ENCODE measurements at places on chromosomes 7 and 10.

DNA sequence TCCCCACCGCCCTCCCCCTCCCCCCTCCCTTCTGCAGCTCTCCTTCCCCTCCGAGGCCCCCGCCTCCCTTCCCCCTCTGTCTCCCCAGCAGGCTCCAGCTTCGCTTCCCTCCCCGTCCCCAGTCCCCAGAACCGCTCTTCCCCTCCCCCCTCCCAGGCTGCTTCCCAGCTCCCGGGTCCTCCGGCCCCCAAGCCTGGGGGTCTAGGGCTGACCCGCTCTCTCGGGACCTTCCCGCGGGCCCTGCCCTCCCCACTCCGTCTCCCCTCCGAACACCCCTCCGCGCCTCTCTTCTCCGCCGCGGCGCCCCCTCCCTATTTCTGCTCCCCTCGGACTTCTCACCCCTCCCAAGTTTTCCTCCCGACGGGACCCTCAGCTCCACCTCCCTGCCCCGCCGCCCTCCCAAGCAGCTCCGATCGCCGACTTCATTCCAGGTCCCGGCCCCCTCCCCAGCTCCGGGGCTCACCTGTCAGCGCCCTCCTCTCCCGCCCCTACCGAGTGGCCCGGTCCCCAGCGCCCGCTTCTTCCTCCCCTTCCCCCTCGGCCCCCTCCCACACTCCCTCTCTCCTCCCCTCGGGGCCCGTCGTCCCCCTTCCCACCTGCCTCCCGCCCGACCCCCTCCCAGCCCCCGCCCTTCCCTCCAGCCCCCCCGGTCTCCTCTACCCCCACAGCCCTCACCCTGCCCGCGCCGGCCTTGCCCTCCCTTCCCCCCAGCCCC is 990 bp downstream of the ZNF467 start:
- no peak for DNase-seq

DNA sequence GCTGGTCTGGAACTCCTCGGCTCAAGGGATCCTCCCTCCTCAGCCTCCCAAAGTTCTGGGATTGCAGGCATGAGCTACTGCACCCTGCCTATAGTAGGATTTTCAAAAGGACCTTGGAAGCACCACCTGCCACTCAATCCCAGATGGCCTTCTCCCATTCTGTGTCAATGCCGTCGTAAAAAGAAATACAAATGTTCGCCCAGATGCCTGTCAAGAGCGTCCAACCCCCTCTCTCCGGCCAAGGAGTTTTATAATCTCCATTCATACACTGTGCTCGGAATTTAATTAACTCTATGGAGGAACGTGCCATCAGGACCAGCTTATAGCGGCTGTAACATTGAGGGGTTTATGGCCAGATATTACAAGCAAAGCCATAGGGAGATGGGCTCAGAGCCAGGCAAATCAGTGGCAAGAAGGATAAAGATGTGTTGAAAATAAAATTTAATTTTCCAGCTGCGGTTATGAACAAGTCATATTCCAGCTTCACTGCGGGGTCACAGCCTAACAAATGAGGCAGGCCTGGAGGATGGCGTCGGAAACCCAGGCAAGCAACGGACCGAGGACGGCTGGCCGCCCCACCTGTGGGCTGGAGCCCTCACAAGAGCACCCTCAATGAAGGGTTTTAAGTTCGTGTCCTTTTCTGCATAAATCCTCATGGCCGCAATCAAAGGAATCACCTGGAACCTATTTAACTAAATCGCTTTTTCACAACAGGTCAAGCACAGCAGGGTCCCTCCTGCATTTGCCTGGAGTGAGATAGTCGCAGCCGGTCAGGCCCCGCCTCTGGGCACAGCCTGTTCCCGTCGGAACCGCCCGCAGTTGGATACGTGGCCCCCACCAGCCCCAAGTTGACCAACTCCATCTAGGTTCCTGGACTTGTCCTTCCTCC is 374.5 kb upstream of the FOXK1 start:
- no peak for DNase-seq

GRCh38 chr7:108459922-108460551 is 3.8 kb upstream of the NRCAM start:
- DNase-seq: peak; percentile 59

- DNase-seq: no peak
Measured at GRCh38 chr10:124086787-124087671, 6.4 kb downstream of the CHST15 start.

- no peak for DNase-seq
Measured at GRCh38 chr10:87927091-87927490, 63.7 kb downstream of the PTEN start.

GRCh38 chr10:114044247-114045135 is 825 bp downstream of the ADRB1 start:
- DNase-seq: no peak

GRCh38 chr7:158057446-158057845 is 530.2 kb downstream of the PTPRN2 start:
- DNase-seq: no peak

- DNase-seq: no peak
Measured at GRCh38 chr7:129599174-129599573, 12.3 kb upstream of the NRF1 start.

DNA sequence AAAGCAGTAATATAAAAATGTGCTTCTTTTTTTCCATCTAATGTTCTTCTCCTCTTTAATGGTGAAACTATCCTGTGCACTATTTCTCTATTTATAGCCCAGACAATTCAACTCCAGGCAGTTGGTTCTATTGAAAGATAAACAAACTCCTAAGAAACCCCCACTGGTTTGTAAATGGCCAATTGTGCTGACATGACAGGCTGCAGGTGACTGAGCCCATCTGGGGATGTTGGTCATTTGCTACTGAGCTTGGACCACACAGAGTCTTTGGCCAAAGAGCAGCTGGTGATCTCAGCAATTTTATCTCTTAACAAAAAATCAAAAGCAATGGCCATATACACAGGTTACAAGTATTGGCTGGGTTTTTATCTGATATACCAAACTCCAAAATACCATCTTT is 631.8 kb upstream of the CELF2 start:
- no peak for DNase-seq

- DNase-seq: peak; percentile 43
Measured at GRCh38 chr7:29471444-29472138, 92.0 kb upstream of the PRR15 start.

DNA sequence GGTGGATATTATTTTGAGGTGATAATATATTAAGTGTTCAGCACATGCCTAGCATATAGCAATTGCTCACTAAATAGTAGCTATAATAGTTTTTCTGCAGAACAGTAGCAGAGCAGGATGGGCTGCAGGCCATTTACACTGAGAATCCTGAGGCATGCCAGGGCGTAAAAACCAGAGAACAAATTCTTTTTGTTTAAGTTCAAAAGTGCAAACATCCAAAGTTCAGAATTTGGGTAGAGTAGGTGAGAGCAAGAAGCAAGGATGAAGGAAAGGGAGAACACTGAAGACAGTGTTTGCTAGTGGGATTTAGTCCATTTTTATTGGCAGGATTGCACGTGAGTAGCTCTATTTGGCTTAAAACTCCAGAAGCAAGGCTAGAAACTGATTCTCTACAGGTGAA is 72.0 kb upstream of the RHOBTB1 start:
- DNase-seq: no peak

- no peak for DNase-seq
Measured at GRCh38 chr7:87128861-87129267, 23.4 kb upstream of the DMTF1 start.

DNA sequence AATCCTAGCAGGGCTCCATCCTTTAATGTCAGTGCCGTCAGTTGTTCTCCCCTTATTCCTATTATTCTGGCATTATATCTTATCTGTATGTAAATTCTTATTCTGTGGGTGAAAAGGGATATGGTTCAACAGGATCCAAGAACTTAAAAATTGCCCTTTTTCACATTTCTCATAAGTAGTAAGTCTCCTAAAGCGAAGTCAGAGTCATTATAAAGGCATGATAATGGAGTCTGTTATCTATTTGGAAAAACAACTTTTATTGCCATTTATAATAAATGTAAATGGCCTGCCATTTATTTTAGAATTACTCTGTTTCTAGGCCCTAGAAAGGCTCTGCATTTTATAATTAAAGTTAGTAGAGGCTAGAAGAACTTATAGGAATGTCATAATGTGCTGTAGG is 31.3 kb downstream of the SDK1 start:
- no peak for DNase-seq

DNA sequence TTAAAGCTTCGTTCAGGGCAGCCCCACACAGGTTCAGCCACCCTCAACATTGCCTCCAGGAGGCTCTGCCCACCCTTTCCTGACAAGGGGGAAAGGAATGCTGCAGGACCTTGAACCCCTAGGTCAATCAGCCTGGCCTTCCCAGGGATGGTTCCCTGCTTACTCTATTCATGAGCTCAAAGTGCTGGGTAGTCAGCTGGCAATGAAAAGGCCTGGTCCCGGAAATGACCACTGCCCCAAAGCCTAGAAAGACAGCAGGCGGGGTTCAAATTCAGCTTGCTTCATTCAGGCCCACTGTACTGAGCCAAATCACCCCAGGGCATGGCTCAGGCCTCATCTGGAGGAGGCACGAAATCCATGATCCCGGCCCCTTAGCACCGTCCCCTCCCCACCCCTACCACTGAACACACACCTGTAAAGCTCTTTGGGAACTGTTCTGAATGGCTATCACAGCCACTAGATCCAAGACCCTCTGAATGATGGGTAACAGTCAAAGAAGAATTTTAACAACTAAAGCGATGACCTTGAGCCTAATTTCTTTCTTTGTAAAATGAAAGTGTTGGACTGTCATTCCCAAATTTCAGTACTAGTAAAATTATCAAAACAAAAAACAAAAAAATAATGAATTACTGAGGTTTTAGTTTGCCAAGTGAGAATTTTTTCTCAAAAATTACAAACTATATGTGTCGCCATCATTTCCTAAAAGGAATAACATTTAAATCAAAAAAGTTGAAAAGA is 1.0 kb downstream of the URGCP start:
- no peak for DNase-seq

DNA sequence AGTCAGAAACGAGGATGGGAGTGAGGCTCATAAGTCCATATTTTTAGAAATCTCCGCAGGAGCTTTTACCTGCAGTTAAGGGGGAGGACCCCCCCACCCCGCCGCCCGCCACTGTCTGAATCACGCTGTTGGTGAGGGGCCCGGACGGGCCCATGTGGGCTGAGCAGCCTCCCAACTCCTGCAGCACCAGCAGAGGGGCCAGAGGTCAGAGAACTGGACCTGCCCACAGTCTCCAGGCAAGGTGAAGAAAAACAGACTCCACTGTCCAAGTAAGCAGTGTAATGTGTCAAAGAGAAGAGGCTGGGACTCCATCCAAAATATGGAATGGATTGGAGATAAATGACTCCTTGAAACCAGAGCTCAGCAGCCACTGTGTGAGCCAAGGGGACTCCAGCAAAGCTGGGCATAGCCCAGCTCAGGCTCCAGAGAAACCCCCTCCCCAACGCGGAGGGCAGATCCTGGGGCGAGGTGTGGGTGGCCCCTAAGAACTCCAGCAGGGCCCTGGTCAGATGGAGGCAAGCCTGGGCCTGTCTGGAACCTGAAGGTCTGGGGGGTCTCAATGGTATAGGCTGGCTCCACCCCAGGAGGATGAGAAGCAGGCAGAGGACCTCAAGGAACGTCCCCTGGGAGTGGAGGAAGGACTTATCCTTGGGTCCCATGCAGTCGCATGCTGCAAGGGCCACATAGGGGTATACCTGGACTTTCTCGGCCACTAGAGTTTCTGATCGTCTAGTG is 128.5 kb upstream of the TNS3 start:
- DNase-seq: no peak

GRCh38 chr10:90274721-90275468 is 573.5 kb downstream of the KIF20B start:
- DNase-seq: no peak

DNA sequence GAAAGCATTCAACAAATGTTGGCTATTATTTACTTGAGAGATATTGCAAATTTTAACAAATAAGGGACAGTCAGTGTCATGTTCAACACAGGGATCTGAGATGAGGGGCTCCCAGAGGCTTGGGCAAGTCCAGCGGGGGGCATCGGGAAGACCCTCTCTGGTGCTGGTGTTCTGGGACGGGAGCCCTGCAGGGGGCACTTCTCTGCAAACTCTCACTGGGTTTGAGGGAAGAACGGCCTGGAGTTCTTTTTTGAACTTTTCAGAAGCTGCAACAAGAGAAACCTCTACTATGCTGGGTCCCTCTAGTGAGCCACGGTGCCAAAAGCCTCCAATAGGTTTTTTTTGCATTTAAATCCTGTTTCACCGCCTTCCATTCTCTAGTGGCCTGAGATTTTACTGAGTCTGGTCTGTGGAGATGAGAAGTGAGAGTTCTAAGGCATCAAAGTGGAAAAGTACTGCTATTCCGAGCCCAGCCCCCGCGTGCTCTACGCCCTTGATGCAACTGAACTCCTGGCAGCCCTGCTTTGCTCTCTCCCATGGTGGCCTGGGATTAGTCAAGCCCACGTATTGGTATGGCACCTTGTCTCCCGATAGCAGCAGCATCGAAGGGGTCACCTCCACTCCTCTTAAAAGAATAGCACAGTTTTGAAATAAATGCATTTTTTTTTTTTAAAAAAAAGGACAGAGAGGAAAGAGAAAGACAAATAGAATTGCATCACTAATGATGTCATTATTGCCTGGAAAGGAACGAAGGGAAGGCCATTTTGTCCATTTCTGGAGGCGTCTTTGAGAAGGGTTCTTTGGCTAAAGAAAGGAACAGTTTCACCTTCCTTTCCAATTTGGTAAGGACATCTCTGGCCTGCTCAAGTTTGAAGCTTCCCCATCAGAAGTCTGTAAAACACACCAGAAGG is 43.5 kb downstream of the CLEC2L start:
- DNase-seq: no peak

- no peak for DNase-seq
Measured at GRCh38 chr7:100818366-100818765, 9.0 kb downstream of the EPHB4 start.

GRCh38 chr7:520503-521161 is 986 bp upstream of the PDGFA start:
- no peak for DNase-seq

DNA sequence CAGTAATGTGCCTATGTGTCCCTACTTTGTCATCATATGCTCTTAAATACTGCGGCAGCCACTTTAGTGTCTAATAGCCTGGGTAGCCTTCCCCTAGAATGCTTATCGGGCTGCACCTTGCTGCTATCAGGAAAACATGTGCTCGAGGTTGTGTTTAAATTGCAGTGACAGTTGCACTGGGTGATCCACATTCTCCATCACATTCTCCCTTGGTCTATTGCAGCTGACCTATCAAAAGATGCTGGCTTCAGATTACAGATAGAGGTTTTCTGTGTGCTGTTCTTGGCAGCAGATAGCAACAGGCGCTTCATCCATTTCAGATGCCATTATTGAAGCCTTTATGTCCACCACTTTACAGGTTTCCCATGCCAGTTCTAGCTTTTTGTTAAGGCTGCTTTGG is 130.1 kb upstream of the MDFIC start:
- no peak for DNase-seq

DNA sequence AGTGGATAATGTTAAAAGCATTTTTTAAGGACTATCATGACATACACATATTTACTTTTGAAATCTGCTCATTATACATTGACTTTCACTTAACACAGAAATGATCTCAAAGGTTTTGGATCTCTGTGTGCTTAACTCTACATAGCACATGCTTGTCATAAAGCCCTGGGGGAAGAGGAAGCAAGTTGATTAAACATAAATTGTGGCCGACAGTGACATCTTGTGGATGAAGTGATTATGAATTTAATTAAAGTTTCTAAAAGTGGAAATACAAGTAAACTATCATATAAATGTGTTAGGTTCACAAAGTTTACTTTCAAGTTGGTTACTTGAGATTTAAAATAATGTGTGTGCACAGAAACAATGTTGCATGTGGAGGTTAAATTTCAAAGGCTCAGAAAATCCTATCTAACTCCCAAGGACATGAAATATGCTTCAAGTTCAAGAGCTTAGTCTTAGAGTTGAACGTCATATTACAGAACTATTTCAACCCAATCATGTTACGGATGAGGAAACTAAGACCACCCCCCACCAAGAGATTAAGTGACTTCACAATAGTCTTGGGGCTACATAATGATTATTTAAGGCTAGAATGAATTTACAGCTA is 1247.8 kb downstream of the GATA3 start:
- no peak for DNase-seq
